ENCODE measurements at places on chromosomes 3 and 15.

DNA sequence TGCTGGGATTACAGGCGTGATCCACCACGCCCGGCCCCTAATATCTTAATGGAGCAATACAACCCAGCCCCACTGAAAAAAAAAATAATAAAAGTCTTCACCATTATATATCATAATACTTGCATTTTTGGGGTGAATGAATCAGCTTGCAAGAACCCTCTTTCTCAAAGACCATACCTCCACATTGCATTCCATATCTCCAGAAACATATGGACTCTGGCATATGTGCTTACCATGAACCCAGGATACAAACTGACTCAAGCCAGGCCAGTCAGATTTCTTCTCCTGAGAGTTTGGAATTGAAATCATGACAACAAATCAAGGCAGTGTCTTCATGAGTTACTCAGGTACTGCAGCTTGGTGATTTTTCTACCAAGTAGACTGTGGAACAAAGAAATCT is 101.2 kb downstream of the FRMD5 start:
- DNase-seq = no peak

GRCh38 chr3:90092994-90093393 is 985.6 kb downstream of the EPHA3 start:
- DNase-seq = peak; percentile 21

GRCh38 chr3:197520311-197521276 is 35.2 kb downstream of the BDH1 start:
- peak; percentile 59 for DNase-seq

- no peak for DNase-seq
Observed at GRCh38 chr3:141442446-141442845, 44.4 kb upstream of the RASA2 start.

GRCh38 chr3:143951351-143951971 is 20.2 kb upstream of the DIPK2A start:
- peak; percentile 61 for DNase-seq

- DNase-seq = no peak
Observed at GRCh38 chr15:85276508-85276907, 103.9 kb upstream of the AKAP13 start.

DNA sequence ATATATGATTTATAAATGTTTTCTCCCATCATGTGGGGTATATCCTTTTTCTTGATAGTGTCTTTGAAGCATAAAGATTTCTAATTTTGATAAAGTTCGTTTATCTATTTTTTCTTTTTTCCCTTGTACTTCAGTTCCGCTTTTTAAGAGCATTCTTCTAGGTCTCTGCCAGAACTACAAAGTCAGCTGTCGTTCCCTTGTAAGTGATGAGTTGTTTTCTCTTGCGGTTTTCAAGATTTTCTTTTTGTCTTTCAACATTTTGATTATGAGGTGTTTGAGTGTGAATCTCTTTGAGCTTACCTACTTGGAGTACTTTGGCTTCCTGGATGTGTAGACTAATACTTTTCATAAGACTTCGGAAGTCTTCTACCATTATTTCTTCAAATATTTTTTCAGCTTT is 9.3 kb upstream of the PRICKLE2 start:
- no peak for DNase-seq

DNA sequence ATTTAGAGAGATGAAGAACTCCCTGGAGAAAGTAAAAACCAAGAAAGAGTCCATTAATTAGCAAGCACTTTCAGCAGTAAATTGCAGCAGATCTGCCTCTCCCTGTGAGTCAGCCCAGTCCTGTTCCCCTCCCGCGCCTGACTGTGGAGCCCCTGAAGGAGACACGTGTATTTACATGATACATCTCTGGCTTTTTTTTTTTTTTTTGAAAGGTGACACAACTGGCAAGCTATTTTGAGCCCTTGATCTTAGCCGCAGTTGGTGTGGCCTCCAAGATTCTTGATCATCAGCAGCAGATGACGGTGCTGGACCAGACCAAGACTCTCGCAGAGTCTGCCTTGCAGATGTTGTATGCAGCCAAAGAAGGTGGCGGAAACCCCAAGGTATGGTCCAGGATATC is 271.8 kb upstream of the TPM1 start:
- DNase-seq = peak; percentile 88

DNA sequence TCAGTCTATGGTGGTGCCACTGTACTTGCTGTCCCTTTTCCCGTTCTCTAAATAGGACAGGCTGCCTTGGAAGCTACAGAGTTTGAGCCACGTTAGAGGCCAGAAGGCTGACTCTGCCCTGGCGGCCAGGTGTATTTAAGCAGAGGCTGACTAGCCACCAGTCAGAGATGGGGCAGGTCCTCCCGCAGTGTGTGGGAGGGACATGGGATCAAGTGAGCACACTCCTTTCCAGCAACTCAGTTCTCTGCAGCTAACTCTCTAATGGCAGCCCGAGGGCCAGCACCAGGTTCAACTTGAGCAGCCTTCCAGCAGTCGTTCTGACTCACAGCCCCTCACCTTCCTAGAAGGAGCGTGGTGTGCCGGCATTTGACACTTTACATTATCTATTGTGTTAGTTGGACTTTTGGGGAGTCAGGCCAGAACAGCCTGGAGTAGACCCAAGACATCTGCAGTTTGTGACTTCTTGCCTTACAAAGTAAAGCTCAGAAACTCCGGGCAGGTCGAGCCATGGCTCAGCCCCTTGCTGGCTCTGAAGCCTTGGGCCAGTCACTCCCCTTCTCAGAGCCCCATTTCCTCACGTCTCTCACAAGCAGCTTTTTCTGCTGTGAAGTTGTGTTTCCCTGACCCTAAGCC is 46.7 kb upstream of the MYZAP start:
- DNase-seq = no peak

DNA sequence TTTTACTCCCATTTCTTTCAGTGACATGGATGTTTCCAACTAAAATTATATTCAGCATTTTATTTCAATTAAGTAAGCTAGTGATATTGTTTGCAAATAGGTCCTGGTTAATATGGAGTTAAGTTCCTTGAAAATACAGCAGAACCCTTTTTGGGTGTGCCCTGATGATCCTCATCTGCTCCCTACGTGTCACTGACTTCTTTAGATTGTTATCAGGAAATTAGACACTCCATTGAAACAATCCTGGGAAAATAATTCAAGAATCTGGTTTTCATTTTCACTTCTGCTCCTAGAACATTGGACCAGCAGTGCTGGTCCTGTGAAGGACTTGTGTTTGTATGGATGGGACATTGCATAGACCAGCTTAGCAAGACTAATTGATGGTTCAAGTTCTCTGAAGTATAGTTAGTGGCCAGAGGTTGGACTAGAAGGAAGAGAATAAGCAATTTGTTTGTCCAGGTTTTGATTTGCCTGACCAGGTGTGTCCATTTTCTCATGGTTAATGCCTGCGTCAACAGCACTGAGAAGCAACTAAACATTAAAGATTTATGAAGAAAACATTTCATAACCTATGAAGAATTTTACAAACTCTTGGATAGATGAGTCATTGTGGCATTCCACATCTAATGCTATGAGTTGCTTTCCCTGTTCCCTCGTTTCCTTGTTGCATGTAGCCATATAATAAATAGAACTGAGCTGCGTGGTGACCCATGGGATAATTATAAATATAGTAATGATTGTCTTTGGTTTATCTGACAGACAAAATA is 95.8 kb downstream of the ZPLD1 start:
- peak; percentile 36 for DNase-seq

DNA sequence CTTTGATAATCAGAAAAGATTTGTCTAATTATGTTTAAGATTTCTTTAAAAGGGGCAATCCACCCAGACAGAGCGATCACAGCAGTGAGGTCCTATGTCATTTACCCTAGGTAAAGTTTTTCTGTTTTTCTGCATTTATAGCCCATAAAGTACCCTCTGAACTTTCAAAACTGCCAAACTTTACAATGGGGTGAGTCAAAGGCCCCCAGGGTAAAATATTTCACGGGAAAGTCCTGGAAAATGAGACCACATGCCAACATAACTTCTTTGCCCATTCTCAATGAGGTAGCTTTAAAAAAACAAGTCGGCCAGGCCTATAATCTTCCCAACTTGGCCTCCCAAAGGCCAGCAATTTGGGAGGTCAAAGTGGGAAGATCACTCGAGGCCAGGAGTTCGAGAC is 53.0 kb downstream of the SUCLG2 start:
- peak; percentile 47 for DNase-seq

All from fibroblast of mammary gland (primary cell).